ENCODE measurements at places on chromosomes 1 and 21.

DNA sequence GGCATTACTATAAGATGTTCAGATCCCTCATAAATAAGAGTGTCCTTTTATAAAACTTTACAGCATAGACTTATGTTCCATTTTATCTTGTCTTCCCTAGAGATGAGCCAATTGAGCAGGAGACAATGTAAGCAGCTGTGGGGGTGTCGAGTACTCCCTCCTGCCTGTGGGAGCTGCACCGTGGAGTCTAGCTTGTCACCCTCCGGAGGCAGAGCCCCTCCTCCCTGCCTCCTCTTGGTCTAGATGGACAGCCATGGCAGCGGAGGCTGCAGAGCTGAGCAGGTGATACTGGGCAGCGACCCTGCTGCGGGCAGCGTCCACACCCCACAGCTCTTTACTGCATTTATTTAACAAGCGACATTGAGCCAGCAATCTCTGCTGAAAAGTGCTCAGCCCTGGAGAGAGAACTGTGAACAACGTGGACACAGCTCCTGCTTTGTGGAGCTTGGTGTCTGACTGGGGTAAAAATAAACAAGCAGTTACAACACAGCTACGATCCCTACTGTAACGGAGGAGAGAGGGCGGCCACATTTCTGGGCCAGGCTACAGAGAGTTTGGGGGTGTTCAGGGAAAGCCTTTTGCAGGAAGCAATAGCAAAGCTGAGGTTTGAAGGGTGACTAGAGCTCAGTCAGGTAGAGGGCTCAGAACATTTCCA is 12.8 kb upstream of the KIF21B start:
- H3K4me1 ChIP-seq: no peaks in the 10 kb centered on the region
- H3K36me3 ChIP-seq: no peaks in the 10 kb centered on the region
- H3K4me3 ChIP-seq: no peak overlapping the region
- DNase-seq: no peak

- H3K27ac ChIP-seq: no peak overlapping the region
- H3K27me3 ChIP-seq: peaks cover 16% of the 10 kb centered on the region
- no peak overlapping the region for H3K4me3 ChIP-seq
- H3K4me1 ChIP-seq: no peaks in the 10 kb centered on the region
- no peak for DNase-seq
These were observed 7.2 kb upstream of the S100A8 start for GRCh38 chr1:153397924-153398651.

- H3K27ac ChIP-seq: no peak overlapping the region
- no peak overlapping the region for H3K4me3 ChIP-seq
- H3K4me1 ChIP-seq: peaks cover 4% of the 10 kb centered on the region
These were observed 146.4 kb downstream of the NOS1AP start for GRCh38 chr1:162215902-162216301.

GRCh38 chr21:31744182-31744800 is 12.4 kb upstream of the SCAF4 start:
- H3K4me1 ChIP-seq: no peaks in the 10 kb centered on the region
- DNase-seq: no peak
- H3K27me3 ChIP-seq: no peaks in the 10 kb centered on the region
- no peak overlapping the region for H3K27ac ChIP-seq
- no peaks in the 10 kb centered on the region for H3K36me3 ChIP-seq

GRCh38 chr1:199472018-199472417 is 555.5 kb upstream of the NR5A2 start:
- no peak for DNase-seq
- H3K4me3 ChIP-seq: no peak overlapping the region
- no peaks in the 10 kb centered on the region for H3K27me3 ChIP-seq
- no peak overlapping the region for H3K27ac ChIP-seq
- H3K36me3 ChIP-seq: no peaks in the 10 kb centered on the region
- no peaks in the 10 kb centered on the region for H3K4me1 ChIP-seq

- no peak for DNase-seq
- no peak overlapping the region for H3K27ac ChIP-seq
- peaks cover 8% of the 10 kb centered on the region for H3K4me1 ChIP-seq
- H3K36me3 ChIP-seq: no peaks in the 10 kb centered on the region
- no peak overlapping the region for H3K4me3 ChIP-seq
- peaks cover 17% of the 10 kb centered on the region for H3K27me3 ChIP-seq
These were observed 4.8 kb downstream of the KISS1 start for GRCh38 chr1:204191456-204191855.

DNA sequence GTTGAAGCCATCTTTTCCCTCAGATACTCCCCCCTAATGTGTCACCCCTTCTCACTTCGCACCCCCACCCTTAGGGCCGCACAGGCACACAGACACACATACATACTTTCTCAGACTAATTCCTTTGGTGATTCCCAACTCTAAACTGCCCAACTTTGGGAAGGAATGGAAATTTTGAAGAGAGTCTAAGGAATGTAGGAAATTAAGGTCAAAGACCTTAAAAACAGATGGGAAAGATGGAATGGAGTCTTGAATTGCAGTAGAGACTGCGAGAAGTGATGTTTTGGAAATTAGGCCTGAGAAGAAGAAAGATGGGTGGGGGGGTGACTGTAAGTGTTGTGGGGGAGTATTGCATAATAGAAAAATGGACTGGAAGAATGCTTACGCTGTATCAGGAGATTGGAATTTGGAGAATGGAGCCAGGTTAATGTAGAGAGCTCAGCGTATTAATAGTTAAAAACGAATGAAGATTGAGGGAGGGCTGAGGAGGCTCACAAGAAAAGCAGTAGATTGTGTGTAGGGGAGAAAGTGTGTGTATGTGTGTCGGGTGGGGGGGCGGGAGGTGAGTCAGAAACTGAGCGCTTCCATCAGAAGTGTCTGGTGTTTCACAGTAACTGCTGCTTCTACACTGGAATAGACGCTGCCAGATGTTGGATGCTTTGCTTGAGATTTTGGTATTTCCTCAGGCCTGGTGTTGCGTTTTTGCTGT is 1.7 kb downstream of the PIP5K1A start:
- no peaks in the 10 kb centered on the region for H3K27me3 ChIP-seq
- peak overlapping the region; percentile 93 for H3K27ac ChIP-seq
- DNase-seq: peak; percentile 93
- H3K4me1 ChIP-seq: peaks cover 27% of the 10 kb centered on the region
- peak overlapping the region; percentile 100 for H3K4me3 ChIP-seq

DNA sequence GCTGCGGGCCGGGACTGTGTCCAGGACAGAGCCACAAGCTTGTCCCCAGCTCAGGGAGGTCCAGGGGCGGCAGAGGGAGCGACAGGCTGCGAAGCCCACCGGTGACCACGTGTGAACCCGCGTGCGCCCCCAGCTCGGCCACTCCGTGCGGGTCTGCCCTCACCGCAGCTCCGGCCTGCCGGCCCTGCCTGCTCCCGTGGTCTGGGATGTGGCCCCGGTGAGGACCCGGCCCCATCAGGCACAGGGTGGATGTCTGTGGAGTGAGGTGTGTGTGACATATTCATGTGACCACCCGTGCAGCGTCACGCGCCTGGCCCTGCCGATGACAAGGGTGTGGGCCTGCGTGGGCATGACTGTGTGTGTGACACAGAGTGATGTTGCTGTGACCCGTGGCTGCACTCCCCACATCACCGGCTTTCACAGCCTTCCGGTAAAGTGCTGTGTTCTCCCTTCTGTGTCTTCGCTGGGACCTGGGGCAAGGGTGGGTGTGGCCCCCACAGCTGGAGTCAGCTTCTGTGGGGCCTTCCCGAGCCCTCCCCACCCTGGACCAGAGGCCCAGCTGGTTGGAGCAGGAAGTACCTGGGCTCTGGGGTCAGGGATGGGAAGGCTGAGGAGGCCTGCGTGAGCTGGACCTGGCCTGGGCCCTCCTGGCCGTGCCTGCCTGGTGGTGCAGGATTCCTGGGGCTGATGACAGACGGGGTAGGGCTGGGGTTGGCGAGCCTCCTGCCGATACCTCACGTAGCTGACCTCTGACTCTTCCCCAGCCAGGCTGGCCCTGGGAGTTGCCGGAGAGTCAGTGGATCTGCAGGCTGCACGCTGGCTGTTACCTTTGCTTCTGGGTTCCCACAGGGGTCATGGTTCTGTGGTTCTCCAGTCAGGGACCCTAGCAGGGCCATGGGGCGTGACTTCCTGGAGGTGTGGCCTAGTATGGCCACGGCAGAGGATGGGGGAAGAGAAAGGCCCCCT is 4.1 kb downstream of the RNF223 start:
- H3K27me3 ChIP-seq: no peaks in the 10 kb centered on the region
- peak; percentile 66 for DNase-seq
- no peaks in the 10 kb centered on the region for H3K36me3 ChIP-seq
- no peak overlapping the region for H3K27ac ChIP-seq
- H3K4me1 ChIP-seq: no peaks in the 10 kb centered on the region

GRCh38 chr1:20400341-20401177 is 85.5 kb downstream of the CAMK2N1 start:
- H3K27ac ChIP-seq: no peak overlapping the region
- H3K4me1 ChIP-seq: peaks cover 1% of the 10 kb centered on the region
- peaks cover 25% of the 10 kb centered on the region for H3K27me3 ChIP-seq
- peak; percentile 11 for DNase-seq
- H3K36me3 ChIP-seq: no peaks in the 10 kb centered on the region

GRCh38 chr1:11109047-11109760 is 9.5 kb upstream of the EXOSC10 start:
- H3K4me1 ChIP-seq: no peaks in the 10 kb centered on the region
- H3K27me3 ChIP-seq: no peaks in the 10 kb centered on the region
- peaks cover 43% of the 10 kb centered on the region for H3K36me3 ChIP-seq
- no peak overlapping the region for H3K27ac ChIP-seq
- H3K4me3 ChIP-seq: no peak overlapping the region

DNA sequence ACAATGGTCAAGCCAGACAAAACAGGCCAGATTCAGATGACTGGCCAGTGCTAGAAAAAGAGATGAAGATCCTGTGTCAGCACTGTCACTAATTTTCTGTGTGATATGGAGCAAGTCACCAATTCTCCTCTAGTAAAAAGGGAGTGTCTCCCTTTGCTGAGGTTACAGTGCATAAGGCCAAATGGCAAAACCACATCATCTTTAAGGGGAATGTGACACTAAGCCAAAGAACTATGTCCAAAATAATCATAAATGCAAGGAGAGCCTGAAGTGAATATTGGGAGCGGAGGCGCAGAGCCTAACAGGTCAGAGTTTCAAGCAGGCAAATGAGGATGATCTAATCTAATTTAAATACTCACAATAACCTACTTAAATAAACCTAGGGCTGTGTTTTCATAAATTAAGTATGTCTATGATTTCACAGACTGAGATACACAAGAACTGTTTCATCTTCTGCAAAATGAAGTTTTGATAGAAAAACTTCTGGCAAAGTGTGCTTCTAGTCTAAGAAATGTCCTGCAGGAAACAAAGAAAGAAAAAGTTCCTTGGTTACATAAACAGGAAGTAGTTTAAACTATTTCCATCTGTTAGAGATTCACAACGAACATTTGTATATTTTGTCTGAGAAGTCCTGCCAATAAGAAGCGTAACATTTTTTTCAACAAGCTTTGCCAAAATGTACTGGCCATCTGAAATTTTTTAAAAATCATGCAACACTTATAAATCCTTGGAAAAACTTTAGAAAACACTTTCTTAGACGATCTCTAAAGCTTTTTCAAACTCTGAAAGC is 290.2 kb downstream of the LRRC40 start:
- no peaks in the 10 kb centered on the region for H3K36me3 ChIP-seq
- peak overlapping the region; percentile 29 for H3K4me3 ChIP-seq
- H3K27ac ChIP-seq: peak overlapping the region; percentile 20

GRCh38 chr1:227961651-227962466 is 14.1 kb upstream of the WNT9A start:
- no peak overlapping the region for H3K4me3 ChIP-seq

- H3K4me1 ChIP-seq: no peaks in the 10 kb centered on the region
- no peaks in the 10 kb centered on the region for H3K36me3 ChIP-seq
- no peak for DNase-seq
- H3K27ac ChIP-seq: no peak overlapping the region
- 0 out of 2 replicates have a peak, but pooled peaks cover 2% of the 10 kb centered on the region for H3K27me3 ChIP-seq
- H3K4me3 ChIP-seq: no peak overlapping the region
These were observed 19.7 kb upstream of the COL24A1 start for GRCh38 chr1:86176226-86176625.

- peak overlapping the region; percentile 95 for H3K4me3 ChIP-seq
- peaks cover 25% of the 10 kb centered on the region for H3K4me1 ChIP-seq
- DNase-seq: no peak
- peaks cover 36% of the 10 kb centered on the region for H3K36me3 ChIP-seq
These were observed 503 bp upstream of the SRSF11 start for GRCh38 chr1:70220517-70221237.

GRCh38 chr1:51236531-51237350 is 668 bp downstream of the RNF11 start:
- H3K4me3 ChIP-seq: peak overlapping the region; percentile 82
- DNase-seq: peak; percentile 65
- H3K27ac ChIP-seq: peak overlapping the region; percentile 83
- H3K4me1 ChIP-seq: peaks cover 20% of the 10 kb centered on the region

GRCh38 chr1:222989443-222989842 is 153.6 kb downstream of the TLR5 start:
- no peak for DNase-seq
- no peak overlapping the region for H3K4me3 ChIP-seq
- H3K27me3 ChIP-seq: no peaks in the 10 kb centered on the region
- H3K4me1 ChIP-seq: peaks cover 13% of the 10 kb centered on the region

- H3K36me3 ChIP-seq: no peaks in the 10 kb centered on the region
- no peaks in the 10 kb centered on the region for H3K27me3 ChIP-seq
These were observed 168.8 kb upstream of the B3GALT2 start for GRCh38 chr1:193355178-193355577.

DNA sequence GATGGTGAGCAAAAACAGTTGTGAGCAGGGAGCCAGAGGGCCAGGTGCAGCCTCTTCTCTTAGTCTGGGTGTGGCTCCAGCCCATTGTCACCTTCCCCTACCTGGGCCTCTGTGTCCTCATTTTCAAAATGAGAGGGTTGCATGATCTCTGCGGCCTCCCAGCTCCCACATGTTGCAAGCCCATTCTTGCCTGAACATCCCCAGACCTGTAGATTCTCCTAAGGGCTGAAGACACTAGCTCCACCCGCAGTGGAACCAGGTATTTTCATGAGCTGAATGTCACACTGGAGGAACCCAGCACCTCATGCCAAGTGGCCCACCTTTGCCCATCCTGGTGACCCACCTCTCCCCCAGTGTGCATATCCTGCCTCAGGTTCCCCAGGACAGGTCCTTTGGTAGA is 12.3 kb downstream of the IKBKE start:
- DNase-seq: no peak
- no peak overlapping the region for H3K27ac ChIP-seq
- peaks cover 5% of the 10 kb centered on the region for H3K36me3 ChIP-seq
- peaks cover 9% of the 10 kb centered on the region for H3K4me1 ChIP-seq

GRCh38 chr1:42913426-42914091 is 45.1 kb downstream of the SLC2A1 start:
- H3K27ac ChIP-seq: no peak overlapping the region
- no peaks in the 10 kb centered on the region for H3K27me3 ChIP-seq
- no peak overlapping the region for H3K4me3 ChIP-seq

GRCh38 chr21:30408782-30409494 is 13.1 kb downstream of the KRTAP13-1 start:
- peak; percentile 49 for DNase-seq
- H3K27me3 ChIP-seq: no peaks in the 10 kb centered on the region
- no peaks in the 10 kb centered on the region for H3K4me1 ChIP-seq
- no peak overlapping the region for H3K27ac ChIP-seq

GRCh38 chr1:176790786-176791185 is 327.8 kb downstream of the PAPPA2 start:
- no peaks in the 10 kb centered on the region for H3K36me3 ChIP-seq
- peaks cover 43% of the 10 kb centered on the region for H3K4me1 ChIP-seq
- DNase-seq: peak; percentile 47
- no peak overlapping the region for H3K4me3 ChIP-seq

GRCh38 chr21:35575280-35575915 is 484.9 kb downstream of the SETD4 start:
- H3K4me1 ChIP-seq: peaks cover 39% of the 10 kb centered on the region
- peak; percentile 80 for DNase-seq
- H3K27ac ChIP-seq: no peak overlapping the region
- H3K4me3 ChIP-seq: no peak overlapping the region

All from GM23248 (cell line).